ENCODE measurements at places on chromosomes 16 and 17. TPM values are rescaled to one million over a fixed set of nuclear protein-coding genes. Genes with fewer than 3 reads are reported as not detected.

The HSD11B2 gene
- total RNA-seq: 6.8 TPM

The SLC46A1 gene
- total RNA-seq: 4.6 TPM

The SOCS1 gene
- 16.7 TPM for total RNA-seq

The DPEP2 gene
- 9.2 TPM for total RNA-seq

The TMEM204 gene
- 24.7 TPM for total RNA-seq

The RARA gene
- total RNA-seq: 75.3 TPM

The XAF1 gene
- 38.3 TPM for total RNA-seq

The ATP1B2 gene
- total RNA-seq: 1.1 TPM

The TP53TG3B gene
- total RNA-seq: not detected

DNA sequence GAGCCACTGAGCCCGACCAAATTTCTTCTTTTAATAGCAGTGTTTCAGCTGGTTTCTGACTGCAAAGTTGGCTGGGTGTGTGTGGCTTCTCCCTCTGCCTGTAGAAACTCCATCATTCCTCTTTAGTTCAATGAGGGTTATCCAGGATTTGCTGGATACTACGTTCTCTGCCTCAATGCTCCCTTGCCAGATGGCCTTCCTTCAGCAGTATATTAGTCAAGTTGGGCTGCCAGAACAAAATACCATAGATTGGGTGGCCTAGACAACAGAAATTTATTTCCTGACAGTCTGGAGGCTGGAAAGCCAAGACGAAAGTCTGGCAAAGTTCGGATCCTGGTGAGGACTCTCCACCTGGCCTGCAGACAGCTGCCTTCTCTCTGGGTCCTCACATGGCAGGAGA, 103.7 kb downstream of the NOG start:
- peak; percentile 50 for DNase-seq
- H3K27me3 ChIP-seq: peaks cover 2% of the 10 kb centered on the region
- H3K4me1 ChIP-seq: no peaks in the 10 kb centered on the region
- no peaks in the 10 kb centered on the region for H3K36me3 ChIP-seq

GRCh38 chr16:54030451-54030850, 256.1 kb downstream of the IRX3 start:
- no peaks in the 10 kb centered on the region for H3K36me3 ChIP-seq
- H3K4me1 ChIP-seq: peaks cover 4% of the 10 kb centered on the region
- no peaks in the 10 kb centered on the region for H3K27me3 ChIP-seq
- H3K27ac ChIP-seq: no peak overlapping the region
- DNase-seq: peak; percentile 34
- no peak overlapping the region for H3K4me3 ChIP-seq

DNA sequence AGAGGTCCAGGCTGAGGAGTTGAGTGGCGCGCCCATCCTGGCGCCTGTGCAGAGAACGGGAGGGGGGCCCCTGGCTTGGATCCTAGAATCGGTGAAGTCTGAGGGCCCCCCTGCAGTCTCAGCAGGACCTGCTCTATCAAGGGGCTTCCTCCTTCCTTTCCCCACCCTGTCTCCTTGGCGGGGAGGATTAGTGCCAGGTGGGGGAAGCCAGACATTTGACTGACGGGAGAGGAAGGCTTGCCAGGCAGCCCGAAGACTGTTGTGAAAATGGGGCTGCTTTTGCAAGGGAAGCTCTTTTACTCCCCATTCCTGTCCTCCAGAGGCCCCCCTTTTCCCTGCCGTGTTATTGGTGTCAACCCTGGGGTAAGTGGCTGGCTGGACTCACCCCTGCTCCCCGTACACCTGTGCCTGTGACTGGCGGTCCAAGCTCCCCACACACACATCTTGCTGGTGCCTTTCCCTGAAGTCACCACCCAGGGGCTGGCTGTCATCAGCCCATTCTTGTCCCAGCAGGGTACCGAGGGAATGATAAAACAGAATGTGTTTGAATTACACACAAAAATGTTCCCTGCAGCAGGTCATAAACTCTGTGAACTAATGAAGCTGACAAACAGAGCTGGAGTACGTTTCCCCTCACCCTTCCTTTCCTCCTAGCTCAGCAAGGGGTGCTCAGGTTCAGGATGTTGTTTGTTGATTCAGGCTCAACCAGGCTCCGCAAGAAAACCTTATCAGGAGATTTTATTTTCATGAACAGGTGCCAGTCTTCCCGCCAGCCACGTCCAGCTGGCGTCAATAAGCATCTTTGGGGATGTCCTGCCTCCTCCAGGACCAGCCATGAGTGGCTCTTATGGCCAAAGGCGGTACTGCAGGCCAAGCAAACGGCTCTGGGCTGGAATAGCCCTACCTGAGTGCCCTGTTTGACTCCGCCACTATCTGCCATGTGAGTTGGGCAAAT, 4.4 kb upstream of the ARMC7 start:
- no peak for DNase-seq
- no peak overlapping the region for H3K27ac ChIP-seq
- H3K36me3 ChIP-seq: peaks cover 11% of the 10 kb centered on the region

DNA sequence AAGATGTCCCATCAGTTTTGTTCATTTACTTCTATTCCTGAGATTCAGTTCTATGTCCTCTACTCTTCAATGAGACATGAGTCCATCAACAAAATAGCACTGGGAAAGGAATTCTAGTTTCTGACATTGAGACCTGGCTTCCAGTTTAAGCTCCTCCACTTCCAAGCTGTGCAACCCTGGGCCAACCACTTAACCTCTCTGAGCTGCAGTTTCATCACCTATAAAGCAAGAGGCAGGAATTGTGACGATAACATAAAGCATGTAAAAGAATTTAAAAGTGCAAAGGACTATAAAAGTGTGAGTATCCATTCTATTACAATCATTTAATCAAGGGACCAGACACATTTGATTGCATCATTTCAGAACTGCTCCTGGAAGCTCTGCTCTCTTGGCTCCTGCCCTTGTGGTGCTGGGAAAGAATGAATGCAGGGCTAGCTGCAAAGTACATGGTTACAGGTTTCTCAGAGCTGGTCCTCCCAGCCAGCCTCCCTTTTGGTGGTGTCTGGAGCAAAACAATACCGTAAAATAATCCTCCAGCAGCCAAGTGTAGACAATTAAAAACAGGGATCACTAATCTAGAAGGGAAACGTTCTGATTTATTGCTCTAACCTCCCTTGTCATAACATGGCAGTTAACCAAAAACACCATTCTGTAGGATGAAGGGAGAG, 113.9 kb downstream of the VPS53 start:
- no peak overlapping the region for H3K27ac ChIP-seq
- H3K4me1 ChIP-seq: peaks cover 11% of the 10 kb centered on the region
- no peaks in the 10 kb centered on the region for H3K27me3 ChIP-seq
- no peak for DNase-seq

GRCh38 chr16:12573730-12574383, 229.8 kb downstream of the CPPED1 start:
- H3K27me3 ChIP-seq: no peaks in the 10 kb centered on the region
- H3K4me3 ChIP-seq: no peak overlapping the region
- no peaks in the 10 kb centered on the region for H3K36me3 ChIP-seq
- no peak overlapping the region for H3K27ac ChIP-seq
- peak; percentile 2 for DNase-seq

DNA sequence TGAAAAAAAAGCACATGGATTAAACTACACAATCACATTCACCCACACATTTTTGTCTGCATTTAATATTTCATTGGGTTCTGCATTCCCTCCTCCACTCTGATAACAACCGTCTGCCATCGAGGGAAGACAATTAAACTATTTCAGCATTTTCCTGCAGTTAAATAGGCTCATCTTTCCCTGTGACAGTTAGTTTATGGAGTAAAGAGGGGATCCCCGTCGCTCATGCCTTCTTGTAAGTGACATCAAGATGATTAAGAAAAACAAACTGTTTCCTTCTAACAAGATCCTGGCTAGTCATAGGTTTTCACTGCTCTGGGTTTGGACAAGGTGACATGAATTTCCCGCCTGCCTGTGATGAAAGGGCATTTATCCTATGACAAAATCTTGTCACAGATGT, 98.0 kb upstream of the DYNLRB2 start:
- H3K27ac ChIP-seq: no peak overlapping the region
- H3K36me3 ChIP-seq: no peaks in the 10 kb centered on the region
- H3K27me3 ChIP-seq: no peaks in the 10 kb centered on the region
- DNase-seq: no peak
- H3K4me1 ChIP-seq: peaks cover 14% of the 10 kb centered on the region

- DNase-seq: no peak
- H3K27me3 ChIP-seq: no peaks in the 10 kb centered on the region
- no peaks in the 10 kb centered on the region for H3K36me3 ChIP-seq
- no peak overlapping the region for H3K4me3 ChIP-seq
- H3K27ac ChIP-seq: no peak overlapping the region
- no peaks in the 10 kb centered on the region for H3K4me1 ChIP-seq
These were observed 184.8 kb upstream of the WSCD1 start for GRCh38 chr17:5885336-5885735.

DNA sequence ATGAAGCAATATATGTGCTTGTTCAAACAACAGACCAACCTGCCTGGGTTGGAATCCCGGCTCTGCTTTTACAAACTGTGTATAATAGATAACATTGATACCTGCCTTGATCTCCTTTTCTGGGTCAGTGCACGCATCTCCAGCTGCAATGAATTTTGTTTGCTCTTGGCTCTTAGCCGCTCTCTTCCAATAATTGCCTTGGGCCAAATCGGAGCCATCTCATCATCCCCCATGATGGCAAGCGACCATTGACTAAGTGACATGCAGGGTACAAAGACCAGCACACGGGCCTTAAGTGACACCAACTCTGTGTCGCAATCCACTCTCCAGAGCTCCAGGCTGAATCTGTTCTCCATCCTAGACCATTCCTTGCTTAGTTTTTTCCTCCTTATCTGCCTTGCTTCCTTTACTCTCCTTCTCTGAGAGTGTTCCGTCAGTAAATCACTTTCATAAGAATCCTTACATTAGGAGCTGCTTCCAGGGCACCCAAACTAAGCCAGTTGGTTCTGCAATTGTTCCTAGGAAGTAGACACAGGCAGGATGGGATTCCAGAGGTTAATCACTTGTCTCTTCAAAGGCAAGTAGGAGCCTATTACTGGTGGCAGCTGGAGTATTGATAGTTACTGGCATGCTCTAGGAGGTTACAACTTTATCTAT, 134.2 kb downstream of the ABCA8 start:
- no peak overlapping the region for H3K27ac ChIP-seq
- peaks cover 2% of the 10 kb centered on the region for H3K4me1 ChIP-seq
- peak; percentile 48 for DNase-seq
- H3K36me3 ChIP-seq: no peaks in the 10 kb centered on the region

DNA sequence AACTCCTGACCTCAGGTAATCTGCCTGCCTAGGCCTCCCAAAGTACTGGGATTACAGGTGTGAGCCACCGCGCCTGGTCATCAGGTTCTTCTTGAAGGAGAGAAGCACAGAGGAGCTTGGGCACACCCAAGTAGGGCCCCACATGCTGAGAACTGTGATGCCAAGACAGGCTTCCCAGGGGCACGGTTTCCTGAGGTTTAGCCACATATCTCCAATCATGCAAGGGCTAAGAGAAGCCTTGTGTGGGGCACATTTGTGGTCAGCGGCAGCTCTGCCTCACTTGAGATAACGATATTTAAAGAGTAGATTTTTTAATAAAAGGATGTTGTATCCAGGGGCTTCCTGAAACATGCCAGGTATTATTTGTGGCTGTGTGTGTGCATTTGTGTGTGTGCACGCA, 46.9 kb downstream of the CUEDC1 start:
- no peak overlapping the region for H3K27ac ChIP-seq
- no peak for DNase-seq
- H3K4me1 ChIP-seq: peaks cover 17% of the 10 kb centered on the region
- no peaks in the 10 kb centered on the region for H3K27me3 ChIP-seq

- H3K4me3 ChIP-seq: no peak overlapping the region
- H3K4me1 ChIP-seq: no peaks in the 10 kb centered on the region
- no peaks in the 10 kb centered on the region for H3K27me3 ChIP-seq
- H3K36me3 ChIP-seq: no peaks in the 10 kb centered on the region
These were observed 4.8 kb downstream of the EVPL start for GRCh38 chr17:76022285-76022684.

GRCh38 chr16:88994695-88995094, 17.7 kb upstream of the CBFA2T3 start:
- no peak overlapping the region for H3K4me3 ChIP-seq
- H3K4me1 ChIP-seq: no peaks in the 10 kb centered on the region
- H3K36me3 ChIP-seq: no peaks in the 10 kb centered on the region
- no peaks in the 10 kb centered on the region for H3K27me3 ChIP-seq

- no peak overlapping the region for H3K27ac ChIP-seq
- H3K4me3 ChIP-seq: no peak overlapping the region
- no peaks in the 10 kb centered on the region for H3K4me1 ChIP-seq
- peaks cover 6% of the 10 kb centered on the region for H3K36me3 ChIP-seq
- peak; percentile 91 for DNase-seq
These were observed 20.6 kb downstream of the CYB561 start for GRCh38 chr17:63425483-63425882.

DNA sequence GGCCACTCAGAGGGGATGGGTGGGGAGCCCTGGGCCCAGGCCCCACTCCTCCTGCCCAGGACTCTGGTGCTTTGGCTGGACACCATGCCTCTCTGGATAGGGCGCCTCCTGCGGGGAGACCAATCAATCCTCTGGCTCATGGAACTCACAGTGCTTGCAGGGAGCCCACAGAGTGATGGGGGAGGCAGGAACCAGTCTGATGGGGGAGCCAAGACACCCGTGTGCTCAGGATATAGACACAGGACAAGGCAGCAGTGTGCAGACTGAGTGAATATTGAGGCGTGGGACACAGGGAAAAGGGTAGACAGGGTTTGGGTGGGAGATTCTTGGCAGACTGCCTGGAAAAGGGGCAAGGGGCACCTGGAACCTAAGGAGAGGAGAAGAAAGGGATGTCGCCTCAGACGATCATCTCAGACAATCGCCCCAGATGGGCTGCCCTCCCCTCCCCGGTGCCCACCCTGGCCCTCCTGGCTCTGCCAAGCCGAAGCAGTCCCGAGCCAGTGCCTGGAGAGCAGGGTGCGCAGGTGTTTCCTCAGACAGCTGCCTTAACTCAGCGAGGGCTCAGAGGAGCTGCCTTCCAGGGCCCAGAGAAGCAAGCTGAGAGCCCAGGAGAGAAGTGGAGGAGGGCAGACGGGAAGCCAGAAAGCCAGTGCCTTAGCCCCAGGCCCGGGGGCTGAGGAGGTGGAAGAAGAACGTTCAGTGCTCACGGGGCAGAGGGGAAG, 37.4 kb upstream of the DLX4 start:
- H3K27ac ChIP-seq: no peak overlapping the region
- no peak overlapping the region for H3K4me3 ChIP-seq
- no peaks in the 10 kb centered on the region for H3K27me3 ChIP-seq
- DNase-seq: no peak
- H3K4me1 ChIP-seq: no peaks in the 10 kb centered on the region
- no peaks in the 10 kb centered on the region for H3K36me3 ChIP-seq

DNA sequence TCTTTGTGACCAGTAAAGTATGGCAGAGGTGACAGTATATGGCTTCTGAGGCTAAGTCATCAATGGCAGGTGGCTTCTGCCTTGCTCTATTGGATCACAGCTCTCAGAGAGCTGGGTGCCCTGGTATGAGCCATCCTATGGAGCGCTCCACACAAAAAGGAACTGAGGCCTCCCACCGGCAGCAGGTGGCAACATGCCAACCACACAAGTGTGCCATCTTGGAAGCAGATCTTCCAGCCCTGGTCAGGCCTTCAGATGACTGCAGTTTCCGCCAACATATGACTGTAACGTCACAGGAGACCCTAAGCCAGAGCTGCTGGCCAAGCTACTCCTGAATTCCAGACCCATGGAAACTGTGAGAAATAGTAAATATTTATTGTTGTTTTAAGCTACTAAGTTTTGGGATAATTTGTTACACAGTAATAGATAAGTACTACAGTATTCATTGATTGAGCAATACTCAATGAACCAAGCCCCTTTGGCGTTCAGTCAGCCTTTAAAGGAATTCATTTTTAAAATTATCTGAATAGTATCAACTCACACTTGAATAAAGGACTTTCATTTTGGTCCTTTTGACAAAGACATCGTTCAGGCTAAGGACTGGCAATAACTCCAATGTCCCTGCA, 69.4 kb upstream of the LHX1 start:
- H3K4me3 ChIP-seq: no peak overlapping the region
- H3K4me1 ChIP-seq: no peaks in the 10 kb centered on the region
- H3K27ac ChIP-seq: no peak overlapping the region
- H3K27me3 ChIP-seq: no peaks in the 10 kb centered on the region
- peak; percentile 23 for DNase-seq

All from lung (tissue), 17 donors.